ENCODE measurements at places on chromosomes 11 and 22.
A peak's percentile ranks its signal among the peaks of the same experiment; 100 is the strongest.

DNA sequence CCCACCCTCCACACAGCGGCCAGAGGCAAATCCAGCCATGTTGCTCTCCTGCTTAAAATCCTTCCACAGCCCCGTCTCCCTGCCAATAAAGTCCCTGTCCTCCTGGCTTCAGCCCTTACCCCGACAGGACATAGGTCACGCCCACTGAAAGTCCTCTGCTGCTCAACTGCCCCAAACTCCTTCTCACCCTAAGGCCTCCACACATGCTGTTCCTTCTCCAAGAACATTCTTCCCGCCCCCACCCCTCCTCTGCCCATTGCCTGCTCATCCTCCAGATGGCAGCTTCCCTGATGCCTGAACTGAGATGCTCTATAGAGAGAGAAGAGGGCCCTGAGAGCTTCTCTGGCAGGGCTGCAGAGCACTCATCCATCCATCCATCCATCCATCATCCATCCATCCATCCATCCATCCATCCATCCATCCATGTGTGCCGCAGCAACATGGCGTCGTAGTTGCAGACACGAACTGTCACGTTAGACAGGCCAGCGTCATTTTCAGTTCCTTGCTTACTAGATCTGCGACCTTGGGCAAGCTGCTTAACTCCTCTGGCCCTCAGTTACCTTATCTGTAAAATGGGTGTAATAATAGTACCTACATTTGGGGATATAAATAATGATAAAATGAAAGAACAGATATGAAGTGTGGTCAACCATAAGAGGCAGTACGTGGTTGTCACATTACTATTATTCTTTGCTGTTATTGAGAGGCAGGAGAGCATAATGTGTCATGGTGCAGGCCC is 9.4 kb downstream of the NPTXR start:
- no peak for DNase-seq

DNA sequence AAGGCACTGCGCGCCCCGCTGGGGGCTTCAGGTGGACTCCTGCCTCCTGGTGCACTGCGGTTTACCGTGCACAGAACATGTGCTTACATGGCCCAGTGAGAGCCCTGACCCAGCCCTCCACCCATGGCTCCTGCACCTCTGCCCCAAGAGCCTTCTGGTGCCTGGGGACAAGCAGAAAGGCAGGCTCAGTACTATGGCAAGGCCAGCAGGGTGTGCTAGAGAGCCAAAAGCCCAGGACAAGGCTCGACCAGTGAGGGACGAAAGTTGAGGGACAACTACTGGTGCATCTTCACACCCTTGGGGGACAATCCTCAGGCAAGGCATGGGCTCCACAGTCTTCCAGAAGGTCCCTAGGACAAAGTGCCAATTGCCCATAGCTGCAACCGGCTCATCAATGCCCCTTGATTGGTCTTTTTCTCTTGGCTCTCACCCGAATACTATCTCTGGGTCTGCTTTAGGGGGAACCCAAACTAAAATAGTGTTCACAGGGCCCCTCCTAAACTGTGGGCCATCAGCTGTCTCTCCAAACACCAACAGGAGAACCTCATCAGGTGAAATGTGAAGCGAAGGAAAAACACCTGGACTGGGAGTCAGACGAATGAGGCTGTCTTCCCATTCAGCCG is 13.5 kb downstream of the PGA5 start:
- peak; percentile 25 for DNase-seq

GRCh38 chr22:24095826-24096757 is 85.0 kb downstream of the CABIN1 start:
- DNase-seq, result no peak

DNA sequence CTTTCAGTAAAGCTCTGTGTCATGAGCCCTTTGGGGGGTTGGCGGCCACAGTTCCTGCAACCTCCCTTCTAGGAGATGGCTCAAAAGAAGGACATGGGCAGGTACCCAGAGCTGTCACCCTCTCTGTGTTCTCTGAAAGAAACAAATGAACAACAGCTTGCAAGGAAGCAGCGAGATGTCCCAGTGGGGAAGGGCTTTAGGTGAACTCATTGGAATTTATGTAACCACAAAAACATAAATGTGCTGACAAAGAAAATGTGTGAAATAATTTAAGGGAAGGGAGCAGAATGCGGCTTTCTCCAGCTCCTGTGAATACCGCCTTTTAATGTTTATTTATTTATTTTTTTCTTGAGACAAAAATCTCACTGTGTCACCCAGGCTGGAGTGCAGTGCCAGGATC is 3.3 kb downstream of the PARVG start:
- DNase-seq, result no peak

GRCh38 chr11:50182486-50182885 is 149.8 kb downstream of the OR4C45 start:
- DNase-seq, result no peak

- no peak for DNase-seq
Observed at GRCh38 chr11:1547467-1548098, 24.5 kb downstream of the DUSP8 start.

- no peak for DNase-seq
Observed at GRCh38 chr11:97359016-97359415, 969.2 kb downstream of the JRKL start.

DNA sequence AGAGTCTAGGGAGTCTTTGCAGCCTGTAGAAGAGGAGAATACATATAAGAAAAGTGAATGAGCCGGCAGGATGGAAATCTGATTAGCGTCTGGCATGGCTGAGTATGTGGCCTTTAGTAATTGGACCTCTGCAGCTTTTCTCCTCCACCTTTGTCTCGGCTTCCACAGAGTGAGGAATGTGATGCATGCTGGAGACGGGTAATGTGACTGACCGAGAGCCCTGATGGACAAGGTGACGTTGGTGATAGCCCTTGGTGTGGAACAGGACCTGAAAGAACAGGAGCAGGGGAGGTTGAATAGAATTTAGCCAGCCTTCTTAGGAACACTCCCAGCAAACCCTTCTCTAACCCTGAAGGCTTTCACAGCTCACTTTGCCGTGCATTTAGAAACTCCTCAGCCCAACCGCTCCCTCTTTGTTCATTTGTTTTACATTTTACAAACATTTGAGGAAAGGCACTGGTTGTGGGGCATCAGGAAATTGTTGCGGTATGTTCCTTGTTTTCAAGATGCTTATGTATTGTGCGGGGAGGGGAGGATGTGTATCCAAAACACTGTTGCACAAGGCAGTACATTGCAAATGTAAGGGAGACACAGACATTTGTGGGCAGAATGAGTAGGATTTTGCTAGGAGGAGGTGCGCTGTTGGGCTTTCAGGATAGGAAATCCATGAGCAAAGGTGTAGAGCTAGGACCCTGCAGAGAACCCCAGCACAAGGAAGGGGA is 6.9 kb downstream of the GTPBP1 start:
- no peak for DNase-seq

DNA sequence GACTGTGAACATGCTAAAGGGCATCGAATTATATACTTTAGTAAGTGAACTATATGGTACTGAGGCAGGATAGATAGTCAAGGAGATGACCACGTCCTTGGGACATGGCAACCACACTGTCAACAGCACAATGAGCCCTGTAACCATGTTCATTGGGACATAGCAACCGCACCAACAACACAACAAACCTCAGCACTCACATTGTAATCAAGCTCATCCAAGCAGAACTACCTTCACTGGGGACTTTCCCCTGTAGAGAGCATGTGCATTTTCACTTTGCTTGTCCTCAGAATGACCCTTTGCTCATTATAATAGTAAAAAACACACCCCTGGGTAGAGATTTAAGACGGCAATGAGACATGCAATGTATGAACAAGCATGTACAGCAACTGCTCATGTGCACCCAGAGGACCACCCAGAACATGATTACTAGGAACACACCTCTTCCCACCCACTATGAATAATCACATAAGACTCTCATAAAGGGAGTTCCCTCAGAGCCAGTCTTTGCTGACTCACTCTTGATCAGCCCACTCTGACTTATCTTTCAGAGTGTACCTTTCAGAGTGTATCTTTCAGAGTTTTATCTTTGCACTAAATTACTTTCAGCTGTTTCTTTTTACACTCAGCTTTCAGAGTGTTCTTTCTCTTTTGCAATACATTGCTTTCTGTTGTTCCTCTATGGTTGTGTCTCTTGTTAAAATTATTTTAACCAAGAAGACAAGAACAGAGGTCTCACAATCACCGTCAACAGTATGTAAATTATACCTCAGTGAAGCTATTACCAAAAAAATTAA is 4.1 kb upstream of the PLAAT2 start:
- DNase-seq, result peak; percentile 41

GRCh38 chr11:44176546-44177213 is 81.2 kb downstream of the EXT2 start:
- DNase-seq, result no peak

DNA sequence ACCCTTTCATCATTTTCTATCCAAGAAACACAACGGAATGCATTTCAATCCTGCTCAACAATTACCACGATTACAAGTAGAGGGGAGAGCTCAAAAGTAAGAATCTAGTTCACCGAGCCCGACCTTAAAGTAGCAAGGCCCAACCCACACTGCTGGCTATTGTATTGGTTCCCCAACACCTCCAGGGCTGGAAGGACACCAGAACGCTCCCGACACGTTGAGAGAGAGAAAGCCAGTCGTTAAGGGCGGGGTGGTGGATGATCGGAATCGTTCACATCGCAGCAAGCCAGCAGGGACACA is 690 bp downstream of the CKAP5 start:
- DNase-seq, result no peak

GRCh38 chr11:116651737-116652237 is 121.0 kb downstream of the BUD13 start:
- DNase-seq, result no peak

DNA sequence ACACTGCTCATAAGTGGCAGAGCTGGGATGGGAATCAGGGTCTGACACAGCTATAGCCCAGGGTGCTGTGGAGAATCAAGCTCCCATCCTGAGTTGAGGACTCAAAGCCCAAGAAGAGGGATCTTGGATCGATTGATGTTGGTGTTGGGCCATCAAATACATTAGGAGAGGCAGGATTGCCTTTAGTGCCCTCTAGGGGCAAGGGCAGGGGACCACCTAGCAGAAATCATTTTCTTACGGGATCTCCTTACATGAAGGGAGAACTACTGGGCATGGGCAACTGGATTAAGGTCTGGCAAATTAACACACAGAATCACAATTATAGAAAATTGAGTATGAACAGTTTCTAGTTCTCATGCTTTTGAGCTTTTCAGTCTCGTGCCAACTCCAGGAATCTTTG is 24.9 kb upstream of the EMSY start:
- no peak for DNase-seq

GRCh38 chr11:88249706-88250105 is 74.5 kb upstream of the RAB38 start:
- DNase-seq, result no peak

DNA sequence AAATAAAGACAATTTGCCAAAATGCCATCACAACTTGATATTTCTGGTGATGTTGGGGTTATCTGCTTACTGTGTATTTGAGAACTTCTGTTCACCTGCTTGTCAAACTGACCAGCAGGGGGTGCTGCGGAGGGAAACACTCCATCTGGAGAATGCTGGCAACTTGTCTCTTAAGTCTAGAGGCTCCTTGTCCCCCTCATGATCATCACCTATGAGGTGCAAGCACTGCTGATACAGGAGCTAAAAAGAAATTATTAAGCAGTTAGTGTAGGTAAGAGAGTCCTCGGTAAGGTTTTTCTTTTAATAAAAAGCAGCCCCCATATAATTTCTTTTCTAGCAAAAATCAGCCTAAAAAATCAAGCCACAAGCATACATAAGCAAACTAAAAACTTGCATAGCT is 32.7 kb upstream of the GLYATL1B start:
- DNase-seq, result peak; percentile 66

DNA sequence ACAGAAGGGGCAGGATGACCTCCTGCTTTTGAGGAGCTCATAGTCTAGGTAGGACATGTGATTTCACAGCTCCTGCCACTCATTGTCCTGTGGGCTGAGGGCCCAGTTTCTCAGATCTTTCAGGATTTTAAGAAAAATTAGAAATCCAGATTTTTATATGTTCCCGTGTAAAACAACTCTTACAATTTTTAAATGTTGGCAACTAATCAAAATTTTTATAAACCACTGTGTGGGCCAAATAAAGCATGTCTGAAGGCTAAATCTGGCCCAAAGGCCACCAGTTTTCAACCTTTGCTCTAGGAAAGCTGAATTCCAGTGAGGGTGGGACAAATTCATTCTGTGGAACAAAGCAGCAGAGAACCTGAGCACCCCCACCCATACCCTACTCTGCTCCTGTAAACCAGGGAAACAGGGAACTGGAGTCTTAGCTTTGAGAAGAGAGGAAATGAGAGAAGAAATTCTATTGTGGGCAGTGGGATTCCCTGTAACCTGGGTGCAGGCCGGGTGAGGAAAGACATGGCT is 20.6 kb downstream of the LRRC32 start:
- DNase-seq, result no peak

DNA sequence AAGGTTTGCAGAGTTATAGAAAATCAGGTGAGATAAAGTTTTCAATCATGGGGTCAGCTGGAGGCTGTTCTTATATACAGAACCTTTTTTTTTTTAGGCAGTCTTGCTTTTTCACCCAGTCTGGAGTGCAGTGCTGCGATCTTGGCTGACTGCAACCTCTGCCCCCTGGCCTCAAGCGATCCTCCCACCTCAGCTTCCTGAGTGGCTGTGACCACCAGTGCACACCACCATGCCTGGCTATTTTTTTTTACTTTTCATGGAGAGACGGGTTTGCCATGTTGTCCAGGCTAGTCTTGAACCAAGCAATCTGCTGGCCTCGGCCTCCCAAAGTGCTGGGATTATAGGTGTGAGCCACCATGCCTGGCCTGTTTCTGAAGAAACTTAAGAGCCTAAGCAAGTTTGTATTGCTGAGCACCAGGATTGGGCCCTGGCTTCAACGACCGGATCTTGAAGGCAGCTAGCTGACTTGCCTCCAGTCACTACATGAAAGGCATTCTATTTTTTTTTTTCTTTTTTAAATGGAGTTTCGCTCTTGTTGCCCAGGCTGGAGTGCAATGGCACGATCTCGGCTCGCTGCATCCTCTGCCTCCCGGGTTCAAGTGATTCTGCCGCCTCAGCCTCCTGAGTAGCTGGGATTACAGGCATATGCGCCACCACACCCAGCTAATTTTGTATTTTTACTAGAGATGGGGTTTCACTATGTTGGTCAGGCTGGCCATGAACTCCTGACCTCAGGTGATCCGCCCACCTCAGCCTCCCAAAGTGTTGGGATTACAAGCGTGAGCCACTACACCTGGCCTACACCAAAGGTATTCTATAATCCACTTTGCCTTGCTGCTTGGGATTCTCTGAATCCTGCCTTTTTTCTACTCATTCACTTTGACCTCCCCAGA is 7.6 kb downstream of the XBP1 start:
- DNase-seq, result no peak

- DNase-seq, result no peak
Observed at GRCh38 chr11:27186580-27186979, 146.0 kb downstream of the BBOX1 start.

- no peak for DNase-seq
Observed at GRCh38 chr22:40120848-40121247, 56.9 kb upstream of the TNRC6B start.

- DNase-seq, result no peak
Observed at GRCh38 chr11:14182833-14183364, 176.1 kb downstream of the RRAS2 start.

Data from stimulated activated CD8-positive, alpha-beta memory T cell treated with anti-CD3 and anti-CD28 coated beads, Interleukin-4, amount 100 ng/mL, for 1 hour (primary cell).